Amygdala (tissue), 56 donors: ENCODE measurements at places on chromosomes 5 and 9.

GRCh38 chr5:152052470-152052869 lies 127.8 kb upstream of the GLRA1 start:
- no peak for DNase-seq

DNA sequence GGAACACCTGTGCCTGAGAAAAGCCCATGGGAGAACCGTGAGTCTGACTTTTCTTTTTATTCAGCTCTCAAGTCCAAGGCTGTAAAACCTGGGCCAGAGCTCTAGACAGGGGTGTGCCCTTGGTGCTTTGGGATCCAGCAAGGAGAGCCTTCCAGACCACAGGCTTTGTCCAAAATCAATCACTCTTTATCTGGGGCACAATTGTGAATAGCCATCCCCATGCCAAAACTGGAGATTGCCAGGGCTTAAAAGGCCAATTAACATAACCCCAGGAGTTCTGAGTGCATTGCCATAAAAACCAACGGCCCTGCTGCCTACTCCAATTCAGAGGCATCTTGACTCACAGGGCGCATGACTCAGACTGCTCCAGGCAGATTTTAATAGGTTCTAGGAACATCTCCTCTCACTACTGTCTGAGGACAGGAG lies 391.8 kb downstream of the ARHGEF28 start:
- DNase-seq, result peak; percentile 24

DNA sequence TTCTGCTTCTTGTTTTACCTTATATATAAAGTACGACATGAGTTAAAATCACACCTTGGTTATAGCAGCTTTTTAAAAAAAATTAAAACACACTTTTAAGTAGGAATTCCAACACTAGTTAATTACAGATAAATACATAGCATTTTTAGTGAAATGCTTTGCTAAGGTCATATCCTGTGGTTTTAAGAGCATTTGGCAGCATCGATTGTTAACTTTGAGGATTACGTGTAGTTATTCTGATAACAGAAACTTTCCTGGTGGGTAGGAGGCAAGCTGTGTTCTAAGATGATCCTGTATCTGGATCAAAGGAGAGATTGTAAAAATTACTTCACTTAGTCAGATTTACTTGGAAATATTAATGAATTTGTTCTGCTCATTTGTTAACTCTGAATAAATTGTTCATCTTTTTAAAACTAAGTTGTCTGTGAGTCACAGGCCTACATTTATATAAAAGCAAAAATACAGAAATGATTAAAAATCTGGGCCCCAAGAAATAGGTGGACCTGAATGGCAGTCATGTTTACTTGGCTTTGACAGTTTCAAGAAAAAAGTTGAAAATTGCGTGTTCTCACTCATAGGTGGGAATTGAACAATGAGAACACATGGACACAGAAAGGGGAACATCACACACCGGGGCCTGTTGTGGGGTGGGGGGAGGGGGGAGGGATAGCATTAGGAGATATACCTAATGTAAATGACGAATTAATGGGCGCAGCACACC lies 58.3 kb downstream of the TRIO start:
- DNase-seq, result no peak

DNA sequence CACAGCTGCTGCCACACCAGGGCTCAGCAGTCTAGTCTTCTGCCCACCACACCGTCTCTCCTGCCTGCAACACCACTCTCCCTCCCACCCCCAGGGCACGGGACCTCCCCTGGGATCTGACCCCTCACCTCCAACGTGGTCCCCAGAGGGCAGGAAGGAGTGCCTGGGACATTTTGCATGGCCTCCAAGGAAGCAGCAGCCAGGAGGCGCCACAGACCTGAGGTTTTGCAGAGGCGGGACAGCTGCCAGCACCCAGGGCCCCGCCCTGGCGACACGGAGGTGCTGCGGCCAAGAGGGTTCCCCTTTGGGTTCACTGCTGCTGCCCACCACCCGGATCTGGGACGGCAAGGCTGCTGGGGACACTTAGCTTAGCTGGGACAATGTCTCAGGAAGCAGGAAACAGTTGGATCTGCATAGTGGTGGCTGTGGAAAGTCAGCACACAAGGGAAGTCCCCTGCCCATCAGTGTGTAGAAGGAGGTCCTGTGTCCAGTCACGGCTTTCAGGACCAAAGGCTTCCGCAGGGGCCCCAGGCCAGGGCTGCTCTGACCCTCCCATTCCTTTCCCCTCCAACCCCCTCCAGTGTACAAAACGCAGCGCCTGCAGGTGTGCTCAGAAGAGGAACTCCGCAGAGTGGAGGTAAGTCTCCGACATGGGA lies 13.8 kb downstream of the PROP1 start:
- DNase-seq, result no peak

DNA sequence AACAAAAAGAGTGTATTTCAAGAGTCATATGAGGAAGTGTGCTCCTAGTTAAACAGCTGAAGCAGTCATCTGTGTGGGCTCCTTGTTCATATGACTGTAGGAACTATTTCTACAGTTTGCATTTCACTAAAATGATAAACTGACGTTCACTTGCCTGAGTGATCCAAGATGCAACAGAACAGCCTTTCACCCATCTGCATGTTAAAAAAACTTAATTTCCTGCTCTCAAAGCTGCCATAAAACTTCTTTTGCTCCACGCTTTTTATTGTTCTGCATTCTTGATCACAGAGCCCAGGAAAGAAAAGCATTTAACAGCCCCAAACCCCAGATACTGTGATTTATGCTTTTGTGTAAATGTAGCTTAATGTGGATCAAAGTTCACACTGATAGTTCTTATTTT lies 43.9 kb downstream of the ZNF608 start:
- DNase-seq, result no peak

DNA sequence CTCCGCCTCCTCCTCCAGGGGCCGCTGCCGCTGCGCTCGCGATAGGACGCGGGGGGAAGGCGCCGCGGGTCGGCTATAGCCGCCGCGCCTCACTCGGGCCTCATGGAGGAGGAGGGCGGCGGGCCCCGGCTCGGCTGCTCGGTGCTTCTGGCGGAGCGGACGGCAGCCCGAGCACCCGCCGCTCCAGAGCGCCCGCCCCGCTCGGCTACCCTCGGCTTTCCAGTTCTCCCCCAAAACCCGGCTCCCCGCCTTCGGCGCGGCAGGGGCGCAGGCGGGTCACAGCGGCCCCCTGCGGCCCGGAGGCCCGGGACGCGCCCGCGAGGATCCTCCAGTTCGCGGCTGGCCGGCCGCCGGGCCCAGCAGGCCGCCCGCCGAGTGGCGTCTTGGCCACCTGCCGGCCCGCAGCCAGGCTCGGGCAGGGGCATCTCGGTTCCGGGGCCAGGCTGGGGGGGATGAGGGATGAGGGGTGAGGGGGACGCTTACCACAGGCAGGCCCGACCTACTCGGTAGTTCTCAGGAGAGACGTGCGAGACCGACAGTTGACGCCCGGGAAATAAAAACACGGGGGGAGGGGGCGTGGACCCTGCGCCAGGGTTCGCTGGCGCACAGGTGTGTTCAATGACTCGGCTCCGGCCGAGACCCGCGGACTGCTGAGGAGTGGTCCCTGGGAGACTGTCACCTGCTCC lies at the start of gene PAIP1:
Gene PAIP1, minus strand, starts transcription at position 221 of the 686 bp plus-strand sequence. CDS start 231 bp downstream, outside the sequence.
- peak; percentile 77 for DNase-seq

DNA sequence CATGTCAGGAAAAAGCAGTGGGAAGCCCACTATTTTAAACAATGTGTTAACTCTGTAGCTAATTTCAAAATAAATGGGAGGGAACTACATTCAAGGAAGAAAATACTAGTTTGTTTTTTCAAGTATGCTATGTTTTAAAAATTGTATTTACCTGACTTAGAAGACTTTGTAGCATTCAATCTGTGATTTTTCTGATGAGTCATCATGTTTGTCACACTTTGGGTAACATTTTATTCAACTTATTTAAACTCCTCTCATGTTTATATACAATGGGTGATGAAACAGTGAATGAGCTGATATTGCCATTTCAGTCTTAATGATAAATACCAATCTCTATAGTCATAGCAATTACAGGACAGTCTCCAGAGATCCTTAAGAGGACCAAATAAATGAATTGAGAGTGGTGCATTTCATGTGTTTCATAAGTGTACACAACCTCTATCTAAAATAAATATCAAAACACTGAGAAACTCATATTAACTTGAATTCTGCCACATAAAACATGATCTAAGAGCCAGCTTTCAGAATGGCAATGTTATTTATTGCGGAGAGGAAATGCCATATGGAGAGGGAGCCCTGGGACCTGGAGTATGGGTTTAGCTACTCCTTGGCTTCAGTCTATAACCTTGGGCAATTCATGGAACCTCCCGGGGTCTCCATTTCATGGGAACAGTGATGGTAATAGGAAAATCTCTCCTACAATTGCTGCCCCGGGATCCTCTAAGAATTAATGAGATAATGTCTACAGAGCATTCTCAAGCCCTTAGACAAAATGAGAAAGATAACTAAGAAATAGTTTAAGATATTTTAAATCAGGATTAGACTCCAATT lies 913.9 kb downstream of the TLE4 start:
- DNase-seq, result no peak

DNA sequence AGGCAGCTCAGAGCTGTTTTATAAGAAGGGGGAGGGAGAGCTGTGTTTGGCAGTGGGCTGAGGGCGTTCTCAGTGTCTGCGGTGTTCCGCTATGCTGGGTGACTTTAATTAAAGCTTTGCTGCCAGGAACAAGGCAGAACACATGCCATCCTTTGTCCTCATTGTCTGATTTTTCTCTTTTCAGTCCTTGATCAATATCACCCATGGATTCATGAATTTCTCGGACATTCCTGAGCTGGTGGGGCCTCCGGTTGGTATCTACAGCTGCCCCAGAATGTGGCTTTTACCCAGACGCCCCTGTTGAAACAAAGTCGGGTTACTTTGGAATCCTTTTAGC lies 66.5 kb upstream of the TGFBR1 start:
- DNase-seq, result no peak

DNA sequence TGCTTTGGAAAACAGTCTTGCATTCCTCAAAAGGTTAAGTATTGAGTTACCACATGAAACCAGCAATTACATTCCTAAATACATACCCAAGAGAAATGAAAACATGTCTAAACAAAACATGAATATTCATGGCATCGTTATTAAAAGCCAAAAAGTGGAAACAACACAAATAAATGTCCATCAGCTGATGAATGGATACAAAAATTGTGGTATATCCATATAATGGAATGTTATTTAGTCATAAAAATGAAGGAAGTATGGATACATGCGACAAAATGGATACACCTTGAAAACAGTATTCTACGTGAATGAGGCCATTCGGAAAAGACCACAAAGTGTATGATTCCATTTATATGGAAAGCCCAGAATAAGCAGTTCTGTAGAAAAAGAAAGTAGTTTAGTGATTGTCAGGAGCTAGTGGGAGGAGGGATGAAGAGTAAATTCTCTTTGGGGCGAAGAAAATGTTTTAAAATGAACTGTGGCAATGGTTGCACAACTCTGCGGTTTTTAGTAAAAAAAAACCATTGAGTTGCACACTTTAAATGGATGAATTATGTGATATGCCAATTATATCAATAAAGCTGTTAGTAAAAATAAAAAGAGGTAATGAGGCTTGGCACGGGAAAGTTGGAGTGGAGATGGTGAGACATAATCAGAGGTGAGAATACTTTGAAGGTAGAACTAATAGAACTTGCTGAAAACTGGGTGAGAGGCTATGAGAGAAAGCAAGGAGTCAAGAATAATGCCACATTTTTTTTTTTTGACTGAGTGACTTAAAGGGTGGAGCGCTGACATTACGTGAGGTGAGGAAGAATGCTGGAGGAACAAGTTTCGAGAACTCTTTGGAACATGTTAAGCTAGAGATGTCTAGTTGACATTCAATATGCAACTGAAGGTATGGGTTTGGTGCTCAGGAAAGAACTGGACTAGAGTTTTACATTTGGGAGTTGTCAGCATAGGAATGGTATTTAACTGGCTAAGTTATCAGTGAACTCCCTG lies 194.9 kb upstream of the ZNF608 start:
- no peak for DNase-seq

DNA sequence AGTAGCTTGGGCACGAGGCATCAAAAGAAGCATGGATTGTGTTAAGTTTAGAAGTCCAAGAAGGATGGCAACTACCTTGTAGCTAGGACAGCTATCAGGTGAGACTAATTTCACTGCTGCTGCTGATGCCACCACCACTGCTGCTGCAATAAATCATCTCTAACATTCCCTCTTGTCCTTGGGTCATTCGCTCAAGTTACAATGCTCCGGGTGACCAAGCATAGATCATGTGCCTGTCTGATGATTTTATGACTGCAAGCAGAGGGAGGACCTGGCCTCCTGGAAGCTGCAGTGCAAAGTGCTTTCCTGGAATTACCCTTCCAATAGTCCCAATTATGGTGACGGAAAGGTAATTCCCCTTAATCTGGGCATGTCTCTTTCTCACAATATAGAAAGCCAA lies 334.4 kb downstream of the PRELID2 start:
- no peak for DNase-seq
